ENCODE measurements at places on chromosomes 7 and 10.

DNA sequence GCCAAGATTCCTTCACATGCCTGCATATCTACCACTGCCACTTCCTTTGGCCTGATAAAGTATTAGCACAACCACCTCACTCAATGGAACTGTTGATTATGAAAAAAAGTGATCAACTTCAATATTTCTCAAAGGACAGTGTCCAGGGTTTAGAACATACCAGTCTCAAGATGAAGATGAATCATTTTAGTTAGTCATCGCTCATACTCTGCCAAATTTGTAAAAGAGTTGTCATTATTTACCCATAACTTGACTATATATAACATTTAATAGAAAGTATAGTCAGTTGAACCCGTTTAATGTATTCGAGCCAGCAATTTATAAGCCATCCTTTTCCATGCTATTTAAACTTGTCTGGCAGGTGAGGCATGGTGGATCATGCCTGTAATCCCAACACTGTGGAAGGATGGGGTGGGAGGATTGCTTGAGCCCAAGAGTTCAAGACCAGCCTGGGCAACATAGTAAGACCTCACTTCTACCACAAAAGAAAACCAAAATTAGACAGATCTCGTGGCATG lies 33.2 kb downstream of the SPAM1 start:
- DNase-seq = no peak

- no peak for DNase-seq
Observed at GRCh38 chr10:107477266-107477665, 312.8 kb upstream of the SORCS1 start.

DNA sequence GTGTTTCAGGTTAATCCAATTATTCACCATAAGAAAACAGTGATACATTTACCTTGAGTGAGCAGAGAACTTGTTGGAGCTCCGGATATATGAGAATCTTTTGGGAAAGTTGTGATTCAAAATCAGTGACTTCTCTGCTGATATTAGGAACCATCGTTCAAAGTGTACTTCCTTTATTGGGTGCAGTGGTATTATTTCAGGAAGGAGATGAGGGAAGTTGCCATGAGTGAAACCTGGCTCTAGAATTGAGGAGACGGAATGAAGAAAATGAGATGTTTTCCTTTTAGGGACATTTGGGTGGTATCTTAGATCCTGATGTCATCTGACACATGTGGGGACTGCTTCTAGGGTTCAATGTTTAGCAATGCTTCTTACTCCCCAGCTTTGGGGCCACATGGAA lies 343.9 kb downstream of the ABCA13 start:
- no peak for DNase-seq

DNA sequence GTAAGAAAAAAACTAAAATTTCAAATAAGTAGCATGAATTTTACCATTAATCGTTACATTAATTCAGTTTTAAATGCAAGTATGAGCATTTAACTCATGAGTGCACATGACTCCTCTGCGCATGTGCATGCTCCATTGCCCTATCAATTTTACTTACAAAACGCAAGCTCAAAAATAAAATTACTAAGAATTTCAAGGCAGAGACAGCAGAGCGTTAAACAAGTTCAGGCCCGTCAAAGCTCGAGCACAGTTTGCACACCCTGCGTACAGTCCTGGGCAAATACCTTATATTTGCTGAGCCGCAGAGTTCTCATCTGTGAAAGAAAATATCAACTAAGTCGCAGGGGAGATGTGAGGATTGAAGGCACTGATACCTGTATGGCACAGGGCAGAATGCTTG lies 373.6 kb downstream of the BBS9 start:
- no peak for DNase-seq

DNA sequence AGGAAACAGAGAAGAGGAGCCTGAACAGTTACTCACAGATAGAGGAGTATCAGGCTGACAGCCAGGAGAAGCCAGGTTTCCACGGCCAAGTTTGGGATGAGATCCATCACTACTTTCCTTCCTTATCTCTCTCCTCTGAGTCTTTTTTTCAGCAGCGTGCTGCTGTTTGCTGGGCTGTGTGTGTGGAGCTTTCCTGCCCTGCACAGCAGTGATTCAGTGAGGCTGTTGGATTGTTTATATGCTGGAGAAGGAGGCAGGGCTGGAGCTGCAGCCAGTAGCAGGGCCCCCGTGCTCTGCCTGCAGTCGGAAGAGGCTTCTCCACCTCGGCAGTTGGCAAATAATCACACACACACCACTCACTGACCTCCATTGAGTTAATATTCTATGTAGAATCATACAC lies at the start of gene CYP3A7:
CYP3A7 (minus strand) TSS at position 210 of the 400 bp plus-strand sequence; CDS start at position 107, 103 bp downstream.
- no peak for DNase-seq

- DNase-seq = no peak
Observed at GRCh38 chr10:132712743-132713142, 73.2 kb downstream of the NKX6-2 start.

- no peak for DNase-seq
Observed at GRCh38 chr10:99758211-99758891, 24.1 kb upstream of the ABCC2 start.

DNA sequence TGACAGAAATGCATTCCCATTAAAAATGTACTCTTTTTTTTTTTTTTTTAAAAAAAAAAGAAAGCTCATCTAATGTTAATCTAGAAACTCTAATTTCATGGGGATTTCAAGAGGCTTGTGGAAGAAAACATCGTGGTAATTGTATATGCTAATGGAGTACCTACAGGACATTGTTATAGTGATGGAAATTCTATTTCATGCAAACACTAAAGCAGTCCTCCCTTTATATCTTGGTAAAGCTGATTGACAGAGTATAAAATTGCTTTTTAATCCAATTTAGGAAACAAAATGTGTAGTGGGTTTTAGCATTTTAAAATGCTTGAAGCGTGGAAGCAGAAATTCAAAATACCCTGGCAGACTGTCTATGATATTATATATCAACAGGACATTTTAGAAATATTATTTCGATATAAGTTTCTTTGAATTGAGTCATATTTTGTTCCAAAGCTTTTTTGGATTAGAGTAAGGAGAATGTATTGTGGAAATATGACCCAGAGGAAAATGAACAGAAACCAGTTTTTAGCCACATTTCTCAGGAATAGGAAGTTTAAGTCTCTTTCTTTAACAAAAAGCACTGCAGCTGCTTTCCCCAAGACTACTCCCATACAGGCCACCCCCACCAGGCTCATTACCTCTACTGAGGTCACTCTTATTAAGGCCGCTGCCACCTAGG lies 121.9 kb downstream of the WNT2 start:
- no peak for DNase-seq

- DNase-seq = no peak
Observed at GRCh38 chr7:149431486-149432120, 29.3 kb downstream of the ZNF777 start.
